A549 treated with ZK216348 at 1 μM for 4 hours (cell line): ENCODE measurements at places on chromosomes 2 and 18. TPM values are rescaled to one million over a fixed set of nuclear protein-coding genes. Genes with fewer than 3 reads are reported as not detected.

Gene GPR45
- total RNA-seq = not detected in 5 replicates

Gene LRATD1
- 0.07 TPM in 1 of 5 replicates, not detected in the others for total RNA-seq

Gene ACMSD
- not detected in 5 replicates for total RNA-seq

Gene SPR
- 83.9 to 144 TPM (median 141 TPM) in 5 replicates for total RNA-seq

Gene FER1L5
- total RNA-seq = not detected in 5 replicates

Gene ALPP
- total RNA-seq = 2.4 to 3.3 TPM (median 2.7 TPM) in 5 replicates

Gene AUP1
- total RNA-seq = 161 to 256 TPM (median 248 TPM) in 5 replicates

Gene BMP10
- not detected in 5 replicates for total RNA-seq
